Pancreas (tissue), 10 donors: ENCODE measurements at places on chromosomes 3 and 15. TPM values are rescaled to one million over a fixed set of nuclear protein-coding genes. Genes with fewer than 3 reads are reported as not detected.

The SLC12A1 gene
- not detected for total RNA-seq

The TRPC1 gene
- 1.3 TPM for total RNA-seq

The ROPN1B gene
- total RNA-seq, result not detected

The FETUB gene
- total RNA-seq, result not detected

The SLC2A2 gene
- total RNA-seq, result 4.3 TPM

The MEX3B gene
- 0.64 TPM for total RNA-seq

The CLDN18 gene
- 0.04 TPM for total RNA-seq

The GPR15 gene
- not detected for total RNA-seq

The CKMT1A gene
- 3.8 TPM for total RNA-seq
